ENCODE measurements at places on chromosomes 6 and 20. TPM values are rescaled to one million over a fixed set of nuclear protein-coding genes. Genes with fewer than 3 reads are reported as not detected.

GRCh38 chr6:123925350-123925749, 121.7 kb downstream of the NKAIN2 start:
- H3K4me1 ChIP-seq: no peaks in the 10 kb centered on the region
- no peak overlapping the region for H3K4me3 ChIP-seq
- peak; percentile 6 for DNase-seq
- H3K27me3 ChIP-seq: no peaks in the 10 kb centered on the region

The HCK gene
- not detected for total RNA-seq

- H3K27ac ChIP-seq: no peak overlapping the region
- DNase-seq: no peak
- no peaks in the 10 kb centered on the region for H3K27me3 ChIP-seq
- no peaks in the 10 kb centered on the region for H3K36me3 ChIP-seq
These were observed 37.7 kb upstream of the B4GALT5 start for GRCh38 chr20:49751397-49751736.

The NOX3 gene
- total RNA-seq: not detected

The RBBP8NL gene
- total RNA-seq: not detected

The MUCL3 gene
- not detected for total RNA-seq

DNA sequence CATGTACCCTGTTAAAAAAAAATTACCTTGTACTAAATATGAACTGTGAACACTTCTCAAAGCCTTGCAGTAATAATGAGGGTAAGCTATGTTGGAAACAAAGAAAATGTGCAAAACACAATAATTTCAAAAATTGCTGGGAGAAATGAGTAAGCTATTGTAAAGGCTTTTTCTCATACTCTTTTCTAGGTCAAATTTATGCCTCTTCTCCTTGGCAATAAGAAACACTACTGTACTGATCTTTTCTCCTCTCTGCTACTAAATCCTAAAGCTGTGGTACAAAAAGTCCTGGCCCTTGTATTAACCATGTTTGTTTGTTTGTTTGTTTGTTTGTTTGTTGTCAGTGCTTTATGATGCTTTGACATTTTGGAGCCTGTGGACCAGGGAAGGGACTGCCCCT, 17.5 kb upstream of the HUS1B start:
- no peak for DNase-seq
- H3K36me3 ChIP-seq: no peaks in the 10 kb centered on the region
- H3K27me3 ChIP-seq: no peaks in the 10 kb centered on the region
- H3K4me3 ChIP-seq: no peak overlapping the region
- no peaks in the 10 kb centered on the region for H3K4me1 ChIP-seq
- H3K27ac ChIP-seq: no peak overlapping the region

- no peaks in the 10 kb centered on the region for H3K27me3 ChIP-seq
- H3K36me3 ChIP-seq: no peaks in the 10 kb centered on the region
- H3K27ac ChIP-seq: no peak overlapping the region
- no peak for DNase-seq
- H3K4me3 ChIP-seq: no peak overlapping the region
These were observed 45.9 kb downstream of the PTPRK start for GRCh38 chr6:128474481-128474880.

The CLDN20 gene
- not detected for total RNA-seq

DNA sequence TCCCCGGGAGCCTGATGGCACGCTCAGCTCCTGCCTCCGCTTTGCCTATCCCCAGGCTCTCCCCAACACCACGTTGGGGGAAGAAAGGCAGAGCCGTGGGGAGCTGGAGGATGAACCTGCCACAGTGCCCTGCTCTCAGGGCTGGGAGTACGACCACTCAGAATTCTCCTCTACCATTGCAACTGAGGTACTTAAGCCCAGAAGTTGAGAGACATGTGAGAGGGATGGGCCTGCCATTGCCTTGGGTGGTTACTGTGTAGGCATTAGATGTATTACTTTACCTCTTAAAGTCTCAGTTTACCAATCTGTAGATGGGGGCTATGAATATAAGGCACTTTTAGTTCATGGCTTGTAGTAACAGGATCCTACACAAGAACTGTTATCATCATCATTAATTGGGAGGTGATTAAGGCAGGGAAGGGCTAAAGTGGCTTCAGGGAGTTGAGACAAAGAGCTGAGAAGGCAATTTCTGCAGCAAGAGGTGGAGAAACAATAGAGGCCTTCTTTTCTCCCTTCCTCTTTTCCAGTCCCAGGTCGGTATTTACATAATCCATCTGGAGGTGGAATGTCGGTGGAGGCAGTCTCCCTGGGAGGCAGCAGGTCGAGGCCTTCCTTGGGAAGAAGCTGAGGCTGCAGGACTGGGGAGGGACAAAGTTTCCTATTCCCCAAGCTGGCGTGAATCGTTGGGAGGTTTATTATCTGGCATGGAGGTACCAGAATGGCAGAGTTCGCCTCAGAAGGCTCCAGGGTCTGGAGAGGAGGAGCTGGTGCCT, 691 bp downstream of the SLC22A7 start:
- H3K27ac ChIP-seq: no peak overlapping the region
- DNase-seq: no peak
- H3K4me1 ChIP-seq: no peaks in the 10 kb centered on the region
- H3K36me3 ChIP-seq: no peaks in the 10 kb centered on the region
- no peak overlapping the region for H3K4me3 ChIP-seq

DNA sequence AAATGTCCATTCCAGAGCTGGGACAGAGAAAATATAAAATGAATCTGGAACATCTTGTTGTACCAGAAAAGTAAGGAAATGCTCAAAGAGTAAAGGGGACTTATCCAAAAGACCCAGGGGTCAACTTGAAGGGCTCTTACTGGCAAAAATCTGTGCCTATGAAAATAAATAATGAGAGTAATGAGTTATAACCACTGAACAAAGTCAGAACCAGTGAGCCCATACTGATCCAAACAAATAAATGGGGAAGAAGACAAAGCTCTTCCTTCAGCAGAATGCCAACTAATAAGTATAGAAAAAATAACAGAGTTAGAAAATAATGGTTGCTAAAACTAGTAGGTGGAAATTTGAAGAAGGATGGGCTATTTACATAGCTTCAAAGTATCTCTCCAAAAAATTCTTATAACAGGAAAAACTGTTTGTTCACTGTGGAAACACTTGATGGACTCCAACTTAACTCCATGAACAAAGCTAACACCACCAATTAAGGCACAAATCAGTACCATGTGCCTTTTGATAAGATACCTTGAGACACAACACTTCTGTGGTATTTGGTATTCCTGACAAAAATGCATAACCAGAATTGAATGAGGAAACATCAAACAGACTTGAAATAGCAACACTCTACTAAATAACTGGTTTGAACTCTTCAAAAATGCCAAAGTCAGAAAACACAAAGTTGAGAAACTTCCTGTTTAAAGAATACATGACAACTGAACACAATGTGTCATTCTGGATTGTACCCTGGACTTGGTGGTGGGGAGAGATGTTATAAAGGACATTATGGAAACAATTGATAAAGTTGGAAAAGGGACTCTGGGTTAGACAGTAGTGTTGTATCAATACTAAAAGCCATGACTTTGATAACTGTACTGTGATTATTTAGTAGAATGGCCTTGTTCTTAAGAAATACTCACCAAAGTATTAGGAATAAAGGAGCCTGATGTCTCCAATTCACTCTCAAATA, 197.5 kb downstream of the ISM1 start:
- DNase-seq: no peak
- H3K4me3 ChIP-seq: no peak overlapping the region
- no peaks in the 10 kb centered on the region for H3K36me3 ChIP-seq
- no peaks in the 10 kb centered on the region for H3K4me1 ChIP-seq

DNA sequence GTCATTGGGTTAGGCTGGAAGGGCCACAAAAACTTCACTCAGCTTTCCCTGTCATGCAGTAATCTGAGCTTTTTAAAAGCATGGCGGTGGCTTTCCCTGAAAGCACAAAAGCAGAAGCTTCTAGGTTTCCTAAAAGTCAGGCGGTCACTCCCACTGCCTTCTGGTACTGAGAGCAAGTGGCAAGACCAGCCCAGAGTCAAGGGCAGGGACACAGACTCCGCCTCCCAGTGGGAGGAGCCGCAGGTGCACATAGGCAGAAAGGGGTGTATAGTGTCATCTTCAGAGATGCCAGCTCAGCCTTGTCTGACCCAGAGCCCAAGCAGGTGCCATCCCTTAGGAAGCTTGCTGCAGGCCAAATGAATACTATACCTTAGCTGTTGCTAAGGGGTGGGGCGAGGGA, 18.0 kb upstream of the PACSIN1 start:
- DNase-seq: no peak
- no peak overlapping the region for H3K27ac ChIP-seq
- H3K4me3 ChIP-seq: no peak overlapping the region
- H3K4me1 ChIP-seq: no peaks in the 10 kb centered on the region
- no peaks in the 10 kb centered on the region for H3K36me3 ChIP-seq

DNA sequence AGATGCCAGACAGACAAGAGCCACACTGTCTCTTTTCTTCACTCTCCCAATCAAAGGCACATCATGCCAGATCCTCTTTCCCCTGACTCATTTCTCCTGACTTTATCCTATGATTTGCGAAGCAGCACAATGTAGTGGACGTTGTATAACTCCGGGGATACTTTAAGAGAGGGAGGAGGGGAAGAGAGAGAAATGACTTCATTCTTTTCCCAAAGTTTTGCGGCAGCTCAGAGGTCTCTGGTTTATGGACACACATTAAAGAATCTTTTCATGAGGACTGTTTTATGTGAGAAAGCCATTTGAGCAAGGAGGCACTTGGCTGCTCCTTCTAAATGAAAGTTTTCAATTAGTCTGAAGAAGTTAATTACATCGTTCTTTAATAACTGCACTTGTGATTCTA, 75.1 kb upstream of the MC3R start:
- peaks cover 8% of the 10 kb centered on the region for H3K27me3 ChIP-seq
- no peaks in the 10 kb centered on the region for H3K36me3 ChIP-seq
